GM19239 (cell line): ENCODE measurements at places on chromosomes 7 and 10.

DNA sequence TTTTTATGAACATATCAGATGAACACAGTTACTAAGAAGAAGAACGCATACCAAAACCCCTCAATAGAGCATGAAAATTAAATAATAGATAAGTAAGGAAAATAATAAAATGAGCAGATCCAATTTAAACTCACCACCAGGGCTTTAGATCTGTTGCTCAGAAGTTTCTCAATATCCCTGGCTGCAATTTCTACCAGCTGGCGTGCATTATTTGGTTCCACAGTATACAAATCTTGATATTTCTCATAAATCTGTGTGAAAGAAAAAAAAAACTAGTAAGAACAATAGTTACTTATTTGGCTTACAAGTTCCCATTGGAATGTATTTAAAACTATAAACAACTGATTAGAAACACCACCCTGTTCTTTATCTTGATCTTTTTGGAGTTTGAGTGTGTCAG lies 108.6 kb downstream of the CACNA2D1 start:
- DNase-seq: no peak

GRCh38 chr10:92832998-92833650 lies 15.2 kb upstream of the EXOC6 start:
- no peak for DNase-seq

- DNase-seq: peak; percentile 81
These were observed 52.4 kb upstream of the GTF2IRD1 start for GRCh38 chr7:74401137-74401859.

- no peak for DNase-seq
These were observed 8.9 kb upstream of the VSTM4 start for GRCh38 chr10:49123981-49124950.

DNA sequence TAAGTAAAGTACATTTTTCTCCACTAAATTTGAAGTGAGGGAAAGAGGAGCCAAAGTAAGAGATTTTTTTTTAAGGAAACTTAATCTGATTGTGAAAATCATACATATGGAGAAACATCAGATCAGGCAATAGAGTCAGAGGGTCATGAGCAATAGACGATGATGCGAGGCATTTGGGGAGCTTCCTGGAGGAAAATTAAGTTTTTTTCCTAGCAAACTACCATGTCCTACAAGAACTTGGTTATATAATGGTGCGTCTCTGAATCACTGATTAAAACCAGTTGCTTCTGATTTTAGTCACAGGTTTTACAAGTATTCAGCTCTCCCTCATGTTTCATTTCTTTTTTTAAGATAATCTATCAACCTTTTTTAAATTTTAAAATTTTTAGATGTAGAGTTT lies 52.1 kb upstream of the MTURN start:
- DNase-seq: no peak

DNA sequence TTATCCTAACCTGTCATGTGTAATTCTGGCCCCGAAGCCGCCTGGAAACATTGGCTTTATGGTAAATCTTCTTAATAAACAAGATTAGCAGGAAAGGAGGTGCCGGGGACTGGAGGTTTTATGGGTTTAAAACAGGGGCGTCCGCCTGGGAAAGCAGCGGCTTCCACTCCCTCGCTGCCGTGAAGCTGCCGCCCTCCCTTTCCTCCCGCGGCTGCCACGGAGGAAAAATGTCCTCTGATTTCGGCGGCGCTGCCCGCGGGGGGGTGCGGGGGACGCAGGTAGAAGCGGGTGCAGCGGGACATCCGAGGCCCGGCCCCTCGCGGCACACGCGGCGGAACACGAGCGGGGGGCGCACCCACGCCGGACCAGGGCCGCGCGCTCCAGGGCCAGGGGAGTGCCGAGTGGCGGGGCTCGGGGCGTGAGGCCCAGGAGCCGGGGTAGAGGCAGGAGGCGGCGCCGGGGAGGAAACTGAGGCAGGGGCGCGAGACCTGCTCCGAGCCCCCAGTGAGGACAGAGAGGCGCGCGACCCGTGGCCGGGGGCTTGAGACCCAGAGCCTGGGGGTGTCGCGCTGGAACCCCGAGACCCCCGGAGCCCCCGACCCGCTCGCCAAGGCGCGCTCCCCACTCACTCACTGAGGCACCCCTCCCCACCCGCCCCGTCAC lies 993 bp downstream of the PTPRN2 start:
- DNase-seq: no peak

DNA sequence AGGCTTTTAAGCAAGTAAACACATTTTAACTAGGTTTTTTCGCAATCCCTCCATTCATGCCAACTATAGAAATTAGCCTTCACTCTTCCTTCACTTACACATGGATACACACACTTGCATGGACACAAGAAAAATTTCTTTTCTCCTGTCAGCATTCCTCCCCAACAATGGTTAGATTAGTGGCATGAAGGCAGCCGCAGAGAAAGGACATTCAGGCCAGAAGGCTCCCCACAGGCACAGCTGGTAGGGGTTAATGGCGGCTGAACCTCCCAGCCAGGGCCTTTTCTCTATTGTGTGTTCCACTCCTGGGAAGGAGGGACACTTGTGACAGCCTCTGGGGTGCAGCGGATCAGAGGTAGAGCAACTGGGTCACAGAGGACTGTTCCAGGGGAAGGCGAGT lies 255.0 kb upstream of the SP8 start:
- no peak for DNase-seq

DNA sequence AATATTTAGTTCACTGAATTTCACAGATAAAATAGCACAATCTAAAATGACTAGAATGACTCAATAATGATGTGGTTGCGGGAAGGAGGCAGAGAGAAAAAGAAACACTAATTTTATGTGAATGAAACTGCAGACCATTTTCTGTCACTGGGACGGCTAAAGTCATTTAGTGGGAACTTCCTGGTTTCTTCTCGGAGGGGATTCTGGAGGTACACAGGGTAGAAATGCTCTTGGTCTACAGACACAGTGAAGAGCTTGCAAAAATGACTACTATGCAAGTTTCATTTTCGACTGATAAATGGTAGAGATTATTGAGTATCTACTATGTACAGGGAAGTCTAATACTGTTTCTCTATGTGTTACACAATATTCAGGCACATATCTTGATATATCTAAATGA lies 63.5 kb upstream of the LRRN3 start:
- no peak for DNase-seq

- peak; percentile 28 for DNase-seq
These were observed 54.6 kb upstream of the OPN4 start for GRCh38 chr10:86599729-86600128.

GRCh38 chr10:17789396-17789795 lies 19.8 kb upstream of the MRC1 start:
- DNase-seq: no peak

- DNase-seq: no peak
These were observed 249.3 kb upstream of the NEBL start for GRCh38 chr10:21146436-21146789.

DNA sequence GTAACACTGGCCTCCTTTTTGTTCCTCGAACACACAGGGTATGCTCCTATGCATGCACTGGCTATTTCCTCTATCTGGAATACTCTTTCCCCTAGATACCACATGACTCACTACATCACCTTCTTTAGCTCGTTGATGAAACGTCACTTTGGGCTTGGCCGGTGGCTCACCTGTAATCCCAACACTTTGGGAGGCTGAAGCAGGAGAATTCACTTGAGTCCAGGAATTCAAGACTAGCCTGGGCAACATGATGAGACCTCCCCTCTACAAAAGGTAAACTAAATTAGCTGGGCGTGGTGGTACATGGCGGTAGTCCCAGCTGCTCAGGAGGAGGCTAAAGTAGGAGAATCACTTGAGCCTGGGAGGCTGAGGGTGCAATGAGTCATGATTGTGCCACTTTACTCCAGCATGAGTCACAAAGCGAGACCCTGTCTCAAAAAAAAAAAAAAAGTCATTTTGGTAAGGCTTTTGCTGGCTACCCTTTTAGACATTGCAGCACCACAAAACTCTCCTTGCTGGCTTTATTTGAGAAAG lies 14.5 kb downstream of the ANKIB1 start:
- DNase-seq: no peak

GRCh38 chr7:156224833-156225225 lies 412.6 kb upstream of the SHH start:
- DNase-seq: no peak

DNA sequence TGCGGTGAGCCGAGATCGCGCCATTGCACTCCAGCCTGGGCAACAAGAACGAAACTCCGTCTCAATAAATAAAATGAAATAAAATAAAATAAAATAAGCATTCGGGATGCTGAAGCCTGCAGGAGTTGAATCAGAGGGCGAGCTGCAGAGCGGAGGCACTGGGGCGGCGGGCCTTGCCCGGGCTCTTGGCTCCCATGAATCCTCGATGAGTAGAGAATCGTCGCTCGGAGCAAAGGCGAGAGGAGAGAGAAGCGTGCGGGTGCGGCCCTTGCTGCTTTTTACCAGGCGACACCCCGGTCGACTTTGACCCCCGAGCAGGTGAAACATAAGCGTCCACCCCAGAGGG lies 168.3 kb downstream of the UBE2H start:
- DNase-seq: no peak

- no peak for DNase-seq
These were observed 4.2 kb upstream of the MUC12 start for GRCh38 chr7:100965045-100965722.

DNA sequence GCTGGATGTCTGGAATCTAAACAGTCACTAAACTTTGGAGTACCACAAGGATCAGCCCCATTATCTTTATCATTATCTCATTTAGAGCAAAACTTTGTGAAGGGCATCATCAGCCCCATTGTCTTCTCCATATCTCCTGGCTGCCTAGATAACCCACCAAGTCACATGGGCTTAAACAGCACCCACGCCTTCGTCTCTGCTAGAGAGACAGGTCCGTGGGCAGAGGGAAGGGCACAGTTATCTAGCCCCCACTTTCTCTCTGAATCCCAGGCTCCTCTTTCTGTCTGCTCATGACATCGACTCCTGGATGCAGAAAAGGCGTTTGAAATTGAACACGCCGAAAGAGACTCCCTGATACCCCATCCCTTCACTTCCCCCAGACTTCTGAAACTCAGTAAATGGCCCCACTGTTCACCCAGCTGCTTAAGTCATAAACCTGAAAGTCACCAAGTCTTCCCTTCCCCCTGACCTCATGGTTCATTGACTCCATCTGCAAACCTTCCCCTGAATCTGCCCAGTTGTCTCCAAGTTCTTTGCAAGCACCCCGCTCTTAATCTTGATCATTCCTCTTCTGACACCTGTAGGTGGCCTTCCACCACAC lies 20.9 kb upstream of the PARD3 start:
- peak; percentile 47 for DNase-seq

- DNase-seq: no peak
These were observed 11.8 kb upstream of the DDIT4 start for GRCh38 chr10:72261784-72262404.

- DNase-seq: no peak
These were observed 11.4 kb upstream of the DOCK1 start for GRCh38 chr10:126893841-126894240.

DNA sequence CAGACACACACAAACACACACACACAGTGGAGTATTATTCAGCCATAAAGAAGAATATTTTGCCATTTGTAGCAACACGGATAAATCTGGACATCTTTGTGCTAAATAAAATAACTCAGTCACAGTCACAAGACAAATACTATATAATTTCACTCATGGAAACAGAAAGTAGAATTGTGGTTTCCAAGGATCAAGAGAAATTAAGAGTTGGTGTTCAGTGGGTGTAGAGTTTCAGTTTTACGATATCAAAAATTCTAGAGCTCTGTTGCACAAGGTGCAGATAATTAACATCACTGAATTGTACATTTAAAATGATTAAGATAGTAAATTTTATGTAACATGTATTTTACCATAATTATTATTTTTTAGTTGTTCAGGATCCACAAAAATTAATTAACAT lies 1235.0 kb downstream of the XPNPEP1 start:
- no peak for DNase-seq

- no peak for DNase-seq
These were observed 27.6 kb downstream of the WDR86 start for GRCh38 chr7:151382079-151382885.

DNA sequence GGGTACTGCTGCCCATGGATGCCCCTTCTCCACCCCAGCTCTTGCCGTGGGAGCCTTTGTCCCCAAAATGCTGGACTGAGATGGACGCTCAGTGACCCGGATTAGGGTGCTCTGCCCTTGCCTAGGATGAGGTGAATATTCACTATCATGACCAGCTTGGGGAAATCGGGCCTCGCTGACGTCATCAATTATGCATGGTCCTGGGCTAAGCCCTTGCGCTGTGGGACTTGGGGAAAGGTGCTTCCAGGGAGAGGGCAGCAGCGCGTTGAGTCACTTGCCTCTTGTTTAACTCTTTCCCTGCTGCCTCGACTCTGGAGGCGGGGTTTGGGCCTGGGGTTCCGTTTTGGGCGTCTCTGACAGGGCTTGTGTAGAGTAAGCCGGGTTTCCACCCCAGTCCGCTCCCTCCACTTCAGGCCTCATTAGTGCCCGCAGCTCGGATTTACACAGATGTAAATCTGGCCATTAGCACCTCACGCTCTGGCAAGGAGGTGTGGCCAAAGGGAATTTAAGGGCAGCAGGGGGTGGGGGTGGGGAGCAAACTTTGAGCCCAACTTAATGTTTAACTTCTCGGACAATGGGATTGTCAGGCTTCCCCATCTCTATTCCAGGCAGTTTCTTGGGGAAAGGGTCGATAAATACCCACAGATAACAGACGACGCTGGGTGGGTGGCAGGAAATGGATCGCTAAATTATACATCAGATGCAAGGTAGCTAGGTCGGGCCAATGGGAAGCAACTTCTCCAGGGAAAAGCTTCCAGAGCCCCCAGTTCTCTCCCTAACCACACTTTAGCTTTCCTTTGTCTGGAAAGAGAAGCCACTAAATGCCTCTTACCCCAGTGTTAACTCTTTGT lies 51.3 kb upstream of the TCF7L2 start:
- DNase-seq: no peak

GRCh38 chr10:794382-794956 lies 105.0 kb upstream of the DIP2C start:
- no peak for DNase-seq

- no peak for DNase-seq
These were observed 52.6 kb downstream of the CHST3 start for GRCh38 chr10:72016608-72017300.

DNA sequence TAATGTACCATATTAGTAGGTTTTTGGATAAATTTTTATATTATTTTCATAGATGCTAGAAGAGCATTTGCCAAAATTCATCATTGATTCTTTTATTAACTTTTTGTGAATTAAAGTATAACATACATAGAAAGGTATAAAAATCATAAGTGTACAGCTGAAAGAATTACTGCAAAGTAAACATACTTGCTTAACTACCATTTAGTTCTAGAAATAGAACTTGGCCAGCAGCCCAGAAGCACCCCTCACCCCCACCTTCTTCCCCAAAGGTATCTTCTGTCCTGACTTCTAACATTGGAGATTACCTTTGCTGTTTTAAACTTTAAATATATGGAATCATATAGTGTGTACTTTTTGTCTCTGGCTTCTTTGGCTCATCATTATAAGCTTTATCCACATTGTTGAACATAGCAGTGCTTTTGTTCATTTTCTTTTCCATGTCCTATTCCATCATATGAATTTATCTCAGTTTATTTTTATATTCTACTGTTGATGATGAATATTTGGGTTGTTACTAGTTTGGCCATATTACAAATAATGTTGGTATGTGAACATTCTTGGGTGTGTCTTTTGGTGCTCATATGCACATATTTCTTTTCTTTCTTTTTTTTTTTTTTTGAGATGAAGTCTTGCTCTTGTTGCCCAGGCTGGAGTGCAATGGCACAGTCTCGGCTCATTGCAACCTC lies 142.8 kb downstream of the ADK start:
- DNase-seq: no peak
